ENCODE measurements at places on chromosomes 7 and 10. TPM values are rescaled to one million over a fixed set of nuclear protein-coding genes. Genes with fewer than 3 reads are reported as not detected.

The CFAP46 gene
- 4.1 TPM for total RNA-seq

The CTAGE15 gene
- 0.64 TPM for total RNA-seq

The SLC18A3 gene
- not detected for total RNA-seq

The NSUN5 gene
- total RNA-seq: 15.1 TPM

The ETV1 gene
- total RNA-seq: 20.8 TPM

The CCL24 gene
- total RNA-seq: not detected

The RBAK gene
- 4.0 TPM for total RNA-seq

The SLC16A12 gene
- total RNA-seq: 0.91 TPM

The RARRES2 gene
- 377 TPM for total RNA-seq

The IDE gene
- 23.3 TPM for total RNA-seq

The AGBL3 gene
- 0.52 TPM for total RNA-seq

The COL17A1 gene
- 1.0 TPM for total RNA-seq

The DLD gene
- total RNA-seq: 29.5 TPM

The CFAP70 gene
- 0.64 TPM for total RNA-seq

The ALOX5 gene
- 0.08 TPM for total RNA-seq

The THSD7A gene
- 0.48 TPM for total RNA-seq

The CALML5 gene
- not detected for total RNA-seq

The CHAT gene
- not detected for total RNA-seq

The CALML3 gene
- not detected for total RNA-seq

The PPP1R9A gene
- total RNA-seq: 0.24 TPM

The PRKCQ gene
- 0.24 TPM for total RNA-seq

The LRRD1 gene
- 0.56 TPM for total RNA-seq

The NACAD gene
- total RNA-seq: 6.1 TPM

The PITX3 gene
- total RNA-seq: 1.3 TPM

The C10orf62 gene
- not detected for total RNA-seq

The RNLS gene
- total RNA-seq: 22.0 TPM

The PODXL gene
- 1.1 TPM for total RNA-seq

The ABCB1 gene
- not detected for total RNA-seq

The BAIAP2L1 gene
- 5.4 TPM for total RNA-seq

The GALNT17 gene
- total RNA-seq: not detected

The PRSS37 gene
- not detected for total RNA-seq

The LEP gene
- total RNA-seq: not detected

The HOXA5 gene
- 134 TPM for total RNA-seq

The HYAL4 gene
- total RNA-seq: not detected

The ELFN1 gene
- not detected for total RNA-seq

The C10orf53 gene
- total RNA-seq: not detected

The PDE6C gene
- total RNA-seq: not detected

The ADIRF gene
- 24.5 TPM for total RNA-seq

The GRM3 gene
- not detected for total RNA-seq

The POLD2 gene
- 95.9 TPM for total RNA-seq

The ATOH7 gene
- 0.48 TPM for total RNA-seq

The TCAF2 gene
- 1.7 TPM for total RNA-seq

Measured in epithelial cell of alveolus of lung (primary cell).